ENCODE measurements at places on chromosomes 6 and 20.

GRCh38 chr6:169984181-169985120 is 233.0 kb downstream of the ERMARD start:
- no peak for DNase-seq

DNA sequence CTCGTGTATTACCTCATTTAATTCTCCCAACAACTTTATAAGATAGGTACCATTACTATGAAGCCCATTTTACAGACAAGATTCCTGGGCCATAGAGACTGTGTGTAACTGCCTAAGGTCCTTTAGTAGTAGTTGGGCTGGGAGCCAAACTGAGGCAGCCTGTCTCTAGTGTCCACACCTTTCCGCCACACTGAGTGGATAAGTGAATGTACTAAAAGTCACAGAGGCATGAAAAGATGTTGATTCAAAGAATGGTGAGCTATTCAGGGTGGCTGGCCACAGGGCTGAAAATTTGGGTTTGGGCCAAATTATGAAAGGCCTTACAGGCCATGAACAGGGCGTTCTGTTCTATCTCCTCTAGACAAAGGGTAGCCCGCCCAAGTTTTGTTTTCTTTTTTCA is 11.0 kb downstream of the CD24 start:
- no peak for DNase-seq

- peak; percentile 93 for DNase-seq
These were observed 92.9 kb downstream of the TFAP2C start for GRCh38 chr20:56722042-56722441.

GRCh38 chr6:46039646-46040045 is 24.0 kb upstream of the CLIC5 start:
- no peak for DNase-seq

GRCh38 chr6:68649669-68650068 is 14.6 kb downstream of the ADGRB3 start:
- DNase-seq: no peak

- DNase-seq: no peak
These were observed 54.3 kb downstream of the SNAI1 start for GRCh38 chr20:50037123-50037522.

- peak; percentile 97 for DNase-seq
These were observed at the start of gene TOMM6 for GRCh38 chr6:41787219-41787917. TSS of gene TOMM6 (plus strand) at chr6:41787694. CDS start at chr6:41787698, 4 bp downstream.

DNA sequence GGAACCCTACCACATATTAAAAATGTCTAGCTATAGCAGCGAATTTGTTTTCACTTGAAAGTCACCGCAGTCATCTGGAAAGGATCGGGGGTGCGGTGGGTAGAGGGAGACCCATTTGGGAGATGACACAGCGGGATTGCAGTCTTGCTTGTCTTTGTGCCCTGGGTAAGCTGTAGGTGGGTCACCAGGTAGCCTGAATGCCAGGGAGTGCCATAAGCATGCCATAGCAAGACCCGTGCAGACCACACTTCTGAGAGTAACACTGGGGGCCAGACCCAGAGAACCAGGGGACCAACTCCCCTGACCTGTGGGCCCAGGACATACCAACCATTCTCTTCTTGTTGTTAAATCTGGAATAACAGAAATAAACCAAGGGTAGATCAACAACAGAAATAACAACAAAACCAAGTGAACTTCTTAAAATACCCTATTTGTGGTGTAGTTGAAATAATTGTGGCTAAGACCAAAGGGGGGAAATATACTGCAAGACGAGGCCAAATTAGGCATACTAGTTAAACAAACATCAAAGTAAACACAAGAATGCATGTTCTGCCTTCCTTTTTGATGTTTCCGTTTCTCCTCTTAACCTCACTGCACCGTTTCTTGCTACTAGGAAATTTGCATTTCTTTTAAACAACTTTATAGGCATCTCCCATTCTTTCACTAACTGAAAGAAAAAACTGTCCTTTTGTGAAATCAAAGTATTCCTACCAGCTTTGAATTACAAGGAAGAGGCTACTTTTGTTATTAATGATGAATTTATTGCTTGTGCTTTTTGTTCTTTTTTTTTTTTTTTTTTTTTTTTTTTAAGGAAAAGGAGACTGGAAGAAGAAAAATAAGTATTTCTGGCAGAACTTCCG is 128.2 kb downstream of the SASH1 start:
- DNase-seq: no peak

DNA sequence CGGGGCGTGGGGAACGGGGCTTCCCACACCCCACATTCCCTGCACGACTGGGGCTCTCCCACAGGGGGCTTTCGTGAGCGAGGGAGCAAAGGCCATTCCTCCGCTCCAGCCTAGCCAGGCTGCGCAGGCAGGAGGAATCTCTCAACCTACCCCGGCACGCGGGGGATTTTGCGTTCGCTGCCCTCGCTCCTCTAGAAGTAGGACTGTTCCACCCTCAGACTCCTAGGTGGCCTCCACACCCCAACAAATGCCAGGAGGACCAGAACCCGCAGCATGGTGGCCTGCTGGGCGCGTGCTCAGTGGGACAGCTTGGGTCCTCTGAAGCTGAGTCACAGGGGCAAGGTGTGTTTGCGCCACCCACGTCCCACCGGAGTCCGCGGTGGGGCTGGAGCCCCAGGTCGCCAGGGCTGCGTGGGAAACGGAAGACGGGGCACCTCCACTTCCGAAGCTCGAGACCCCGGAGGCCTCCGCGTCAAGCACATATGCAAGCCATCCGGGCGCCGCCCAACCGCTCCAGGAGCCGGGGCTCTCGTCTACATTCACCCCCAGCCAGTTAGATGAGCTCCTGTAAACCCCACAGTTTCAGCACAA is 1938.5 kb upstream of the DEFB115 start:
- no peak for DNase-seq

- no peak for DNase-seq
These were observed 83.7 kb downstream of the MYLK4 start for GRCh38 chr6:2666906-2667575.

DNA sequence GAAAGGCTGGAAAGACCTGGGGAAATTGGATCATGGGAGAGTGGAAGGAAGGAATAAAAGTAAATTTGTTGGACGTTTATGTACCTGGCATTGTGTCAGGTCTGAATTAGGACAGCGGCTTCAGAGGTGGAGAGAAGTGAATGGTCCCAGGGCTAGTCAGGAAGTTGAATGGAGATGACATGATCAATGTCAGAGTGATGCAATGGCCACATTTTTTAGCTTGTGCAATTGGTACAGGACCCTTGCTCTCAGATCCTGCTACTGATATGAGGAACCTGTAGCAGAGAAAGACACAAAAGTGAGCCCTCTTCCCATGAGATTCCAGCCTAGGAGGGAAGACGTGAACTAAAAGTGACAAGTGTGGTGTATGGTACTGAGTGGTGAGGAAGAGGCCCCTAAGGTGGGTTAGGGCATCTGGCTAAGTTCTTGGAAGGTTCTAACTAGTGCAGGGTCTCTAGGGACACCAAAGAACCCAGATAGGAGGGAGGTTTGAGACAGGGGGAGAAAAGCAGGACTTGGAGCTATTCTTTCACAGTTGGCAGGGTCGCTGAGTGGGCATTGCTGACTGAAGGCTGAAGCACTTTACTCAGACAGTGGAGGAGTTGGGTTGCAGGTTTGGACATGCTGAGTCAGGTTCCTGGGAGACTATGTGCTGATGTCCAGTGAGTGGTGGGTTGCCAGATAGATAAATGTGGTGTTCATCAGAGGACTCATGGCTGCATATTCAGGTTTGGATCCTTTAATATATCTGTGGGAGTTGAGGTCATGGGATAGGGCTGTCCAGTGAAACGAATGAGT is 266.1 kb upstream of the RNF24 start:
- DNase-seq: no peak

- no peak for DNase-seq
These were observed 218.2 kb downstream of the GJA1 start for GRCh38 chr6:121653624-121654008.

DNA sequence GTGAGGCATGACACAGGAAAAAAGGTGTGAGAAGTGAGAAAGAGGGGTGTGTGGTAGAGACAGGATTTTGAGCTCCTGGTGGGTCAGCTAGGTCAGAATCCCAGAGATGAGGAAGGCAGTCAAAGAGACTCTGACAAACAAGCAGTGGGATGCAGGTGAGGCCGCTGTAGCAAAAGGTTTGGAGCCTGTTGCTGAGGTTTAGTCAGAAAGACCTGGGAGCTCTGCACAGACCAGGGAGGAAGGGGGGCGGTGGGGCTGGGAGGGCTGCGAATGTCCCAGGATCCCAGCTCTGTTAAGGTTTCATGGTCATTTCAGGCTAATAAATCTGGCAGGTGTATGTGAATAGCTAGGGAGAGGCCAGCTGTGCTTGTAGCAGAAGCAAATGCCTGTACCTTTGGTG is 373.9 kb upstream of the SYNCRIP start:
- DNase-seq: no peak

- peak; percentile 53 for DNase-seq
These were observed 271.5 kb downstream of the FOXA2 start for GRCh38 chr20:22312744-22313346.

DNA sequence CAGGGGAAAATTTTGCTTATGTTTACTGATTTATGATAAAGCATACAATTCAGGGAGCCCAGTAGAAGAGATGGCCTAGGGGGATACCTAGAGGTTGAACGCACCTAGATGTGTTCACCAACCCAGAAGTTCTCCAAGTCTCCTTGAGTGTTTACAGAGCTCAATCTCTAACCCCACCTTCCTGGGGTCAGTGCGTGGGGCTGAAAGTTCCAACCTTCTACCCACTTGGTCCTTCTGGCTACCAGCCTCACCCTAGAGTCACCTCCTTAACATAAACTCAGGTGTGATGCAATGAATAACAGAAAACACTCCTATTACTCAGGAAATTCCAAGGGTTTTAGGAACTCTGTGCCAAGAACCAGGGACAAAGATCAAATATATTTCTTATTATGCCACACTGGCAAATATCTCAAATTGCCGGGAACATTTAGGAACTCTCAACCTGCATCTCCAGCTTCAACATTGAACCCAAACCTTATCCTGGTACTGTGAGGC is 26.4 kb downstream of the AFG1L start:
- no peak for DNase-seq

- DNase-seq: no peak
These were observed 122.9 kb downstream of the IRF4 start for GRCh38 chr6:514396-514978.

DNA sequence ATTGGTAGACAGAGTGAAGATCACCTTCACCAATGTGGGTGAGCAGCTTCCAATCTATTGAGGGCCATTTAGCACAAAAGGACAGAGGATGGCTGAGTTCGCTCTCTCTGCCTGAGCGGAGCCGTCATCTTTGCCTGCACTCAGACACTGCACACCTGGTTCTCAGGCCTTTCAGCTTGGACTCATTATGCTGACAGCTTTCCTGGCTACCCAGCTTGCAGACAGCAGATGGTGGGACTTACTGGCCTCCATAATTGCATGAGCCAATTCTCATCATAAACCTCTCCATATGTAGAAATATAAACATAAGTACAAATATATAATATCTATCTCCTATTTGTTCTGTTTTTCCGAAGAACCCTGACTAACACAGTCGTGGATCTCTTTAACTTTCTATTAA is 13.7 kb downstream of the TBXT start:
- no peak for DNase-seq

DNA sequence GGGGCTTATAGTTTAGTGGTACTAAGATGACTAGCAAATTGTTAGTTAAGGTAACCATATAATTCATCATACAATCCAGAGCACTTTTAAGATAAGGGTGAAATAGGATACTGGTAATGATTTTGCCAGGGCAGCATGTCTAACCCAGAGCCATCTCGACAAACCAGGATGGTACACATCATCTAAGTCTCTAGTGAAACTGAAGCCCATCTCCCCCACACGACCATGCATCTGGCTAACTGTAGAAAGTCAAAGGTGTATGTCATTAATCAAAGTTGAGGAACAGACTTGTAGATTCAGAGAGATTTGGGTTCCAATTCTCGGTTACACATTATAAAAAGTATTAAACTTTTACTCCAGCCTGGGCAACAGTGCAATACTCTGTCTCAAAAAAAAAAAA is 78.3 kb downstream of the PRKN start:
- DNase-seq: no peak

DNA sequence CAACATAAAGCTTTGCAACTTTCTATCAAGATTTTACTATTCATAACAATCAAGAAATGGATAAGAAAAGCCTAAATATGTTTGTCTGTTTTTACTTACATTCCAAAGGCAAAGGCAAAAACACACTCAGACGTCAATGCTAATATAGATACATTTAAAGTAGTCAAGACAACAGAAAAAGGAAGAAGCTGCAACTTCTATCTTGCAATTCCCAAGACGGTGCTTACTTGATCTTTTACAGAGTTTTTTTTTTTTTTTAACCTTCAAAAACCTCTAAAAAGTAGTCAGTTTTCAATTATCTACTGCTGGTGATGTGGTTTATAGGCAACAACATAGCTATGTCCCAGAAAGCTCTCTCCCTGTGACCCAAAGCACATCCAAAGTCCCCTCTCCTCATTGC is 58.1 kb downstream of the EPB41L2 start:
- peak; percentile 38 for DNase-seq

DNA sequence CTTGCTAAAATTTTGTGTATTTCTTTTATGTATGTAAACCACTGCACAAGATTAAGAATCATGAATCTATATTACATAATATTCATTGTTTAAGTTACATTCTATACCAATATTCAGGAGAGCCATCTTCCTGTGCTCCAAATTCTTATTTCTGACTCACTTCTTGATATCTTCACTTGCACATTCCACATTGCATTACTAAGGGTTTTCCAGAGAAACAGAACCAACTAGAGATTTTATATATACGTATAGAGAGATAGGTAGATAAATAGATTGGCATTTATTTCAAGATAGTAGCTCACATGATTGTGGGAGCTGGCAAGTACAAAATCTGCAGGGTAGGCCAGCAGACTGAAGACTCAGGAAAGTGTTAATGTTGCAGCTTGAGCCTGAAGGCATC is 222.2 kb upstream of the PRSS16 start:
- DNase-seq: no peak

DNA sequence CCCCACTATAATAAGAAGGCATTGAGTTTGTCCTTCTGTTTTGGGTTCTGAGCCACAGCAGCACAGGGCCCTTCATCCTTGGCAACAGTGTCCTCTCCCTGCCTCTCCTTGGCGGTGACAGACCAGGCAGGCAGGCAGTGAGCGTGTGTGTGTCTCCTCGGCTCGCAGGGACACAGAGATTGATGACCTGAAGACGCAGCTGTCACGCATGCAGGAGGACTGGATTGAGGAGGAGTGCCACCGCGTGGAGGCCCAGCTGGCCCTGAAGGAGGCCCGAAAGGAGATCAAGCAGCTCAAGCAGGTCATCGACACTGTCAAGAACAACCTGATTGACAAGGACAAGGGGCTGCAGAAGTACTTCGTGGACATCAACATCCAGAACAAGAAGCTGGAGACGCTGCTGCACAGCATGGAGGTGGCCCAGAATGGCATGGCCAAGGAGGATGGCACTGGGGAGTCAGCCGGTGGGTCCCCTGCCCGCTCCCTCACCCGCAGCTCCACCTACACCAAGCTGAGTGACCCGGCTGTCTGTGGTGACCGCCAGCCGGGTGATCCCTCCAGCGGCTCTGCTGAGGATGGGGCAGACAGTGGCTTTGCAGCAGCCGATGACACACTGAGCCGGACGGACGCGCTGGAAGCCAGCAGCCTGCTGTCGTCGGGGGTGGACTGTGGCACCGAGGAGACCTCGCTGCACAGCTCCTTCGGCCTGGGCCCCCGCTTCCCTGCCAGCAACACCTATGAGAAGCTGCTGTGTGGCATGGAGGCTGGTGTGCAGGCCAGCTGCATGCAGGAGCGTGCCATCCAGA is 24.0 kb downstream of the SDCBP2 start:
- DNase-seq: no peak

Measured in KBM-7 (cell line).